ENCODE measurements at places on chromosomes 11 and 22.

GRCh38 chr11:1792461-1792860, 28.7 kb upstream of the CTSD start:
- no peak for DNase-seq

DNA sequence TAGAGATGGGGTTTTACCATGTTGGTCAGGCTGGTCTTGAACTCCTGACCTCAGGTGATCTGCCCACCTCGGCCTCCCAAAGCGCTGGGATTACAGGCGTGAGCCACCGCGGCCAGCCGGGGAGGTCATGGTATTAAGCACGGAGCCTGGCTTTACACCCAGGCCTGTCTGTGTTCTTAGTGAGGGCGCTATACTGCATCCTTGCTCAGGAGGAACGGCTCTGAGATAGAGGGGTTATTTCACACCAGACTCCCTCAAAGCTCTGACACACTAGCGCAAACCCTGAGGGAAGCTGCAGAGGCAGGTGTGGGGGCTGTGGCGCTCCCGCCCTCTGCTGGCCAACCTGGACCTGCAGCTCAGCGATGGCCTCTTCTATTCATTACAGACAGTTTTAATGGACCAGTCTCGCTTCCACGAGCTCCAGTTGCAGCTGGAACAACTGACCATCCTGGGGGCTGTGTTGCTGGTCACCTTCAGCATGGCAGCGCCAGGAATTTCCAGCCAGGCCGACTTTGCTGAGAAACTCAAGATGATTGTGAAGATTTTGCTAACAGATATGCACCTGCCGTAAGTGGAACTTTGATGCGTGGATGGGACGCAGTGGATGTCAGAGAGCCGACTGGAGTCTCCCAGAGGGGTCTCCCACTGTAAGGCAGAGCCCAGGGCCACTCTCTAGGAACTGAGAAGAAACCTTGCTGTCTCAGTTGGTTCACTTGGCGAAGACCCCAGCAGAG, 26.2 kb downstream of the TCP11L1 start:
- DNase-seq = no peak

DNA sequence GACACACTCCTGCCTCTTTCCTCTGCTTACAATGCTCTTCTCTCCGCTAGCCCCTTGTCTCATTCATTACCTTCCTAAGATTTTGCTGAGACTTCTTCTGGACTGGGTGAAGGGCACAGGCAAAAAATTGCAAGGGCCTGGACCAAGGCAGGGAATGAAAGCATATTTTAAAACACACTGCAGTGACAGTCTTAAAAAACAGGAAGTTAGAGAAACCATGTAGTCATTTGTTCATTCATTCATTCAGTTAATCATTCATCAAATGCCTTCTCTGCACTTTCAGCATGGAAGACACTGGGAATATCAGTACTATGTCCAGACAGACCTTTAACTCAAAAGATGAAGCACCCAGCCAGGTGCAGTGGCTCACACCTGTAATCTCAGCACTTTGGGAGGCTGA, 44.9 kb upstream of the SWAP70 start:
- DNase-seq = no peak

- no peak for DNase-seq
Measured at GRCh38 chr22:42185915-42186439, 55.4 kb upstream of the CYP2D6 start.

DNA sequence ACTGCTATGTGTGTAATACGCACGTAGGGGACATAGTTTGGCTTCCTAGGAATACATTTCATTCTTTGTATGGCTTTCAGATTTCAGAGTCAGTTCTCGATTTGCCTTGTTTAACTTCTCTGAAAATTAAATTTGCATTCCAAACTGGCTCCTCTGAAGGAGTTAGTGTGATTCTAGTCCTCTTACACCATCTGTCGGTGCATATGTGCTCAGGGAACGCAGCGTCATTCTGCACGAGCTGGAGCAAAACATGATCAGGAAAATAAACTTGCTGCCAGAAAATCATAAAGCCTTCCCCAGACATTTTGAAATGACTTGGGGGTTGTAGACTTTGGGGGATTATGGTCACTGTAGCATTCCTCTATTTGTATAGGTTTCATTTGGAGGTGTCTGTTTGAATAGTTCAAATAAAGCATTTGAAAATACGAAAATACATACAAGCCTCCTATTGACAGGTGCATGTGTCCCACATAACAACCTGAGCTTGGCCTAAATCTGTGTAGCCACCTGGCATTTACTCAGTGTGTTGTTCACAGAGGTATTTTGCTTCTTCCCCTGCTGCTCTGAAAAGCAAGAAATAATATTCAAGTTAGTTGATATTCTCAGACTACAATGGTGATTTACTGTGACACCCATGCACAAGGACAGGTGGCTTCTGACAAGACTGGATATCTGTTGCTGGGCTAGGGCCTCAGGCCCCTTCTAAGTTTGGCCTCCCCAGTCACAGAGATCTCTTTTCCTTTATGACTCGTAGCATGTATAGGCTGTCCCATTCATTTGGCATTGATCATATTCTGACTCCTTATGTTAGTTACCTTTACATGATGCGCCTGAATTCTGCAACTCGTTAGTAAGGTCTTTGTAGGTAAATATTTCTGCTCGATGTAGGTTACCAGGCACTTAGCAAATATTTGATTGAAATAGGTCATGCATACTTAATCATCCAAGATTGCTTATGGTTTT, 81.6 kb upstream of the SORL1-AS1 start:
- no peak for DNase-seq

DNA sequence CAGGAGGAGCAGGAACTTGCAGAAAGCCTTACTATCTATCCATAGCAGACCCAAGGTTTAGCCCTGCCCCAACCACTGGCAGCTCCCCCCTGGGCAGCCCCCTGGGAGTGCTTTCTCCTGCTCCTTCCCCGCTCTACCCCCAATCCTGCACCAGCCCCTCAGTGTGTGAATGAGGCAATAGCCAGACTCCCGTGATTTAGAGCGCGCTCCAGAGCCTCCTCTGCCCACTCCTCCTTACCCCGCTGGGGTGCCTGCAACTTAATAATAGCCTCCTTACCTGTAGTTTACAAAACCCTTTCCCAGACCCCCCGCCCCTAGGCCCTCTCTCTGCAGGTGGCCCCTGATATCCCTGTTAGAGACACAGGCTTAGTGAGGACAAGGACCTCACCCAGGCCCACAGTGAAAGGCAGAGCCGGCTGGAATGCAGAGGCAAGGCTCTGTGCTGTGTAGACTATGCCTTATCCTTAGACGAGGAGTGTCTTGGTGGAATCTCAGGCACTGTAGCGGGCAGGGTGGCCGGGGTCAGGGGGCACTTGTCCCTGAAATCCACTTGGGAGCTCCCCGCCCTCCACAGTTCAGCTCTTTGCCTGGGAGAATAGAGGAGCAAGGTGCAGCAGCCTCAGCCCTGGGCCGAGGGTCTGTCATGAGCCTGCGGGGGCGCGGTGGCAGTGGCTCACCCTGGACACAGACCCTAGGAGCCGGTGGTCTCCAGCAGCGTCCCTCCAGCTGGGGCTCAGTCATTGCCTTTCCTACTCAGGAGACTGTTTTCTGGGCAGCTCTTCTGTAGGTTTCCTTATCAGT, 4.3 kb upstream of the CARNS1 start:
- DNase-seq = no peak

DNA sequence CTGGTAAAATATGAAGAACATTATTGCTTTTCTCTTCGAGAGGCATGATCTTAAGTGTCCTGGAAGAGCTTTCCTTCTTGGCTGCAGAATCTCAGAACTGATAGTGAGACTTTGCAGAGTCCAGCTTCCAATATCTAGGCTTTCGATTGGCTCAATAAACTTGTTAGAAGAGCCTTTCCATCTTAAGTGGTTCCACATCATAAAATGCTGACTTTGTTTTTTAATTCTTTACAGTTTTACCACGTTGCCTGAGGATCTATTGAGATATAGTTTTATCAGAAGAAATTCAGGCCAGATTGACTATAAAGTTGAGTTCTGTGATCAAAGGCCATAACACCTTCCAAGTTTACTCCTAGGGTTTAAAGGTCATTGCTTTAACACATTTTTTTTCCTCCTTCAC, 15.6 kb upstream of the DNAJB7 start:
- DNase-seq = no peak

DNA sequence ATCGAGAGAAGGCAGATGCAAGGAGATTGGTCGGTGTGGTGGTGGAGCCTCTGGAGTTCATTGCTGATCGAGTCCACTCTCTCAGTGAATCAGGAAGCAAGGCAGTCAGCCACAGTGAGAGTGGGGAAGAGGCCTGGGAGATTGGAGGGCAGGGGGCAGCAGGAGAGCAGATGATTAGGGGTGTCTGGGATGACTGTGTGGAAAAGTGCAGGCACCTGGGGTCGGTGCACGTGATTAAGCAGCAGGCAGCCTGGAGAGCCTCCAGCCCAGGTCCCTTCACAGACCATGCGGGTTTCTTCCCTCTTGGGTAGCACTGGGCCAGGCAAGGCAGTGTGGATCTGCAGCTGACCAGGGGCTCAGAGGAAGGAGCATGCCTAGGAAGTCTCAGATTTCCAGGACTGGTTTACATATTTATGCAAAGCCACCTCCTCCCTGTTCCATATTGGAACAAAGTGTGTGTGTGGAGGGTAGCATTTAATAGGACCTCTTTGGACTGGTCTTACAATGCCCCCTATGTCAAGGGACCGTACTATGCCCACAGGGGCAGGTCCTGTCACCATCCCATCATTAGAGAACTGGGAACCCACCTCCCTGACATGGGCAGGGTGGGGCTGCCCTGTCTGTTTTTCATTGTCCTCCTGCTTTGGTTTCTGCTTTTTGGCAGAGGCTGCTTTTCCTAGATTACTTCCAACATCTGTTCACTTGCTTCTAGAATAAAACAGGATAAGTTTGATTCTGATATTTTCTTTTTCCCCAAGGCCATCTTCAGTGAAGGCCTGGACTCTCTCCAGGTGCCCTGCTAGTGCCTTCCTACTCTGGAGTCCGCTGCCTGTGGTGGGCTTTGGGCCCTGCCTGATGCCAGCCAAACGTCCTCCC, 14.0 kb upstream of the GDPD5 start:
- no peak for DNase-seq

GRCh38 chr11:90252053-90252452, 29.2 kb upstream of the CHORDC1 start:
- no peak for DNase-seq

DNA sequence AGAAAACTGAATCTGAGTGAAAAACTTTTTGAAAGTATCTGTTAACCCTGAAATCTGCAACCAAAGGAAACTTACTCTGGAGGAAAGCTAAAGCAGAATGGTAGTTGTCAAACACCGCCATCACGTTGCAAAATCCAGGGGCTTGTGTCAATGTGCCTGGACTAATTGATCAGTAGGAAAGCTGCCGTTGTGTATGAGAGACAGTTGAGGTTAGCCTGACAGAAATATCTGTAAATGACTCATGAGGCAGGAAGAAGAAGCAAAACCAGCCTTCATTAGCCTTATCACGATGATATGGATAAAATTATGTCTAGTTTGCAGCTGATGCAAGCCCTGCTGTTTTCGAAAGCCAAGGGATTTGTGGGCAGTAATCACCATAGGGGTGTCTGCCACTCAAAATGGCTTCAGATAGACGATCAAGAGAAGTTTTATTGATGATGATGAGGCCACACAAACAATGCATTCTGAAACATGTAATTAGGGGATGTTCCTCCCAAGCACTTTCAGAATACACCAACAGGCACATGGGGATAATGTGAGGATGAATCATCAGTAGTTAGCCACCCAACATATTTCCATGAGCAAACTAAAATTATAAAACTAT, 8.9 kb downstream of the SCGB1A1 start:
- no peak for DNase-seq

DNA sequence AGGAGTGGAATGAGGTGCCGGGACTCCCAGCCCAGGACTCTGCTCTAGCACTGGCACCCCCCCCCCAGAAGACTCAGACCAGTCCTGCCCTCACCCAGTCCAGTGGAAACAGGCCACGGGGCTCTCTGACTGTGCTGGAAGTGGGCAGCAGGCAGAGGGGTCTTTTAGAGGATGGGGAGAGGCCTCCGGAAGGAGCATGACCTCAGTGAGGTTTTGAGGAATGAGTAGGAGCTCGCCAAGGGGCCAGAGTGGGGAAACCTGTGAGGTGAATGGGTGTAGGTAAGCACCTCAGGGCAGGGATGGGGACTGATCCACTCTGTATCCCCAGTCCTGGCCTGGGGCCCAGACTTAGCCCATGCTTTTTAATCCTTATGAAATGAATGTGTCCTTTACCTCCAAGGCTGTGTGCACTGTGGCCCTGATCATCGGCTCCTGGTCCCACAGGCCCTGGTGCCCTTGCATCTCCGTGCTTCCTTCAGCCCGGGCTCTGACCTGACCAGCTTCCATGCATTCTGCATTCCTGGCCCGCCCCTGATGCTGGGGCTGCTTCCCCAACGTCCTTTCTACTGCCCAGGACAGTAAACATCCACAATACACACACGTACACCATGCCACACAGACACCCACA, 24.4 kb upstream of the RFPL3 start:
- DNase-seq = no peak

DNA sequence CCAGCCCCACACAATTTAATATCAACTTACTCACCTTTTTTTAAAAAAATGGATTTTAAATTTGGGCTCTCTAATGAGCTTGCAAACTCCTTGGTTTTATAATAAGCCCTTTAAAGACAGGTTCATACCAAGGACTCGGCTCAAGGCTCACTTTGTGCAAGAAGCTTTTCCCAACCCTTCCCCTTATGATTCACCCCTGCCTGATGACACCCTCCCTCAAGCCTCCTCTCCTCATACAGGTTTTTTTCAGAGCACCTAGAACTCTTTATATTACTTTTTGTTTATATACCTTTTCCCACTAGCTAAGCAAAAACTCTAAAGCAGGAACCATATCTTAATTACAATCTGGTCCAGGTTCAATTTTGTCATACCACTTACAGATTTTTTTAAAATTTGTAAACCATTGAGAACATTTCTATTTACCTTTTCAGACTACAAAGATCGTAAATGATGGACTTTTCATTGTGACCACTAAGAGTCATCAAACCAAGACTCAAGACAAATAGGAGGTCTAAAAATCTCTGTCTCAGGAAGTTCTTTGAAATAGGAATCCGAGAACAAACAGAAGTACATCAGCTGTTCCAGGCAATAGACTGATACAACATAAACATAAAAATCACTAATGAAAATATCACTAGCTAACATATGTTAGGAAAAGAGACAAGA, 13.1 kb upstream of the EXPH5 start:
- no peak for DNase-seq

DNA sequence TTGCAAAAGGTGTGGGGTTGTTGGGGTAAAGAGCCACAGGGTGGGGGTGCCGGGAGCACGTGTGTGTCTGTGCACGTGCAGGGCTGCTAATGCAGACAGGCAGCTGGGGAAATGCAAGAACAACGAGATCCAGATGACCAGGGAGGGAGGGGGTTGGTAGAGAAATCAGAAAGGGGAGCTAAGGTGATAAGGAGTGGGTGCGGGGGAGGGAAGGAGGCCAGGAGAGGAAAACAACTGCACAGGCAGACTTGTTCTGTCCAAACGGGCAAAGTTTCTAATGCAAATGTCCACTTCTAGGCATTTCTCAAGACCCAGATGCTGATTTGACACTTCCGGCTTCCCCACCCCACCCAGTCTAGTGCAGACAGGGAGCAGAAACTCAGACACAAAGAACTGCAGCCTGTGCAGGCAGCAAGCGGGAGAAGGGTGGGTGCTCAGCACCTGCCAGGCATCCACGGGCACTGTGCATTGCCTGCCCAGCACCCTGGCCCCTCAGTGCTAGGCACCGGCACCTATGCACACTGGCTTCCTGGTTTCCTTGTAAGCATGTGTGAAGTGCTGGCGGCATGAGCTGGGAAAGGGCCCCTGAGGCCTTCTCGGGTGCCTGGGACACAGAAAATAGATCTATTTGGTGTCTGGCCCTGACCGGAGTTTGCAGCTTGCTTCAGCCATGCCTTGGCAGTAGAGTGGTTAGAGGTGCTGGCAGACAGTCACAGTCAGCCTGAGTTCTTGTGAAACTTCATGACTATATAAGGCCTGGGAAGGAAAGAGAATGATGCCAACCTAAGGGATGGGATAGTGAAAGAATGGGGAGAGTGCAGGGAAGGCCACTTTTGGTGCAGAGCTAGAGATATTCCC, 220.1 kb upstream of the SORL1-AS1 start:
- no peak for DNase-seq

Data from NCI-H1048 (cell line).